ENCODE measurements at places on chromosomes 4 and X. TPM values are rescaled to one million over a fixed set of nuclear protein-coding genes. Genes with fewer than 3 reads are reported as not detected.

Gene CXCL8
- 25.8 TPM for total RNA-seq

Gene KDR
- total RNA-seq = 0.12 TPM

Gene FGFR3
- total RNA-seq = 0.12 TPM

Gene MMRN1
- total RNA-seq = not detected

Gene PNMA6E
- total RNA-seq = not detected

Gene F11
- not detected for total RNA-seq

Gene WAS
- total RNA-seq = 0.36 TPM

Gene SH3D19
- total RNA-seq = 117 TPM

Gene NKAP
- total RNA-seq = 2.8 TPM

Gene ZNF157
- not detected for total RNA-seq

Gene HTR2C
- not detected for total RNA-seq

Gene RPS6KA6
- total RNA-seq = 4.0 TPM

Gene SYP
- 0.73 TPM for total RNA-seq

Gene CCKAR
- total RNA-seq = not detected

Gene SGMS2
- 240 TPM for total RNA-seq

Gene CXCL11
- total RNA-seq = not detected

All from hair follicle dermal papilla cell (primary cell).